BJ (cell line): ENCODE measurements at places on chromosomes 3 and 15. TPM values are rescaled to one million over a fixed set of nuclear protein-coding genes. Genes with fewer than 3 reads are reported as not detected.

DNA sequence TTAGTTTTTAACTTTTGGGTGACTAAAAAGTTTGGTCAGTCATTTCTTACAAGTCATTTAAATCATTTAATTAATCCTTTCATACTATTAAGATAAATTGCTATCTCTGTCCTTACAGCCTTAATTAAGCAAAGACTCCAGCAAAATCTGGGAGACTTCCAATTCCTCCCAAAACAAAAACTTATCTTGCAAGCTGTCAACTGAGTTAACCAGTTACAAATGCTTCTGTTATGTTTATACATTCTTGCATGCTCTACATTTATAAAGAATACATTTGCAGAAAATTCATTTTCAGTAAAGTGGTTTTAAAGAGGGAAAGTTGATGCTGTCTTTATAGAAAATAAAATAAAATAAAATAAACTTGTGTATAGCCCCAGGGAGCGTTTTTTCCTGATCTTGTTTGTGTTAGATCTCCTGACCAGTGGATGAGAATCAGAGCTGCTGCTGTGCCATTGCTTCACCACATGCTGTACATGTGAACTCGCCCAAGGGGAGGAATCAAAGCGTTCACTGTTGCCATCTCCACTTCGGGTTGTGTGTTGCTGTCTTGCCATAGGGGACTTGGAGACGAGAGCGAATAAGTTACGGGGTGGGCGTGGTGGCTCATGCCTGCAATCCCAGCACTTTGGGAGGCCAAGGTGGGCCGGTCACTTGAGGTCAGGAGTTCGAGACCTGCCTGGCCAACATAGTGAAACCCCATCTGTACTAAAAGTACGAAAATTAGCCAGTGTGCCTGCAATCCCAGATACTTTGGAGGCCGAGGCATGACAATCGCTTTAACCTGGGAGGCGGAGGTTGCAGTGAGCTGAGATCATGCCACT lies 5.5 kb downstream of the CCR4 start:
- DNase-seq, result no peak

DNA sequence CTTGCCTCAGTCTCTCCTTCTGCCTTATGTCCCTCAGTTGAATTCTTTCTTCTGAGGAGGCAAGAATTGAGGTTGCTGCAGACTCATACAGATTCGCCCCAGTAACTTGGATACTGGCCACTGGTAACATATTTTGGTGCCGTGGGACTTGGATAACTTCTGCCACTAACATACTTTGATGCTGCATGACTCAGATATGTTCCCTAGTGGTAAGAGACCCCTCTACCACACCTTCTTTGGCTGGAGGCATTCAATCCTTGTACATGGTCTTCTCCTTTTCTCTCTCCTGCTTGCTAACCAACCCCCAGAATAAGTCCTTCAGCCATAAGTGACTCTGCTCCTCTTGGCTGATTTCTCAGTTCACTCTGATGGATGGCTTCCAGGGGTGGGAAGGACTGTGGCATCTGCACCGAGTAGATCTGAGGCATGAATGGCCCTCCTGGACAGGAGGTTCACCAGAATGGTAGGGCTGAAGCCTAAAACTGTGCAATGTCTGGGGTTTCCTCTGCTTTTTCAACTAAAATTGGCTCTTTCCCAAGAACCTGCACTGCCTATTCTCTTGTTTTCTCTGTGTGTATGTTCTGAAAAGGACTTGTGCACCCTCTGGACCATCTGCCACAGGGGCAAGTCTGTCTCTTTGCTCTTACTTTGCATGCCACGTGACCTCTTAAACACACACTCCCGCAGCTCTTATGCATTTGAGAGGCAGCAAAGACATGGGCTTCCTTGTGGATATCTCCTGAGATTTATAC lies 55.5 kb upstream of the FSTL1 start:
- no peak for DNase-seq

- no peak for DNase-seq
These were observed 84.1 kb downstream of the CHL1 start for GRCh38 chr3:280681-281080.

Gene GOLGA6A
- not detected in 2 replicates for polyA plus RNA-seq

- no peak for DNase-seq
These were observed 36.6 kb downstream of the LNP1 start for GRCh38 chr3:100437721-100438622.

DNA sequence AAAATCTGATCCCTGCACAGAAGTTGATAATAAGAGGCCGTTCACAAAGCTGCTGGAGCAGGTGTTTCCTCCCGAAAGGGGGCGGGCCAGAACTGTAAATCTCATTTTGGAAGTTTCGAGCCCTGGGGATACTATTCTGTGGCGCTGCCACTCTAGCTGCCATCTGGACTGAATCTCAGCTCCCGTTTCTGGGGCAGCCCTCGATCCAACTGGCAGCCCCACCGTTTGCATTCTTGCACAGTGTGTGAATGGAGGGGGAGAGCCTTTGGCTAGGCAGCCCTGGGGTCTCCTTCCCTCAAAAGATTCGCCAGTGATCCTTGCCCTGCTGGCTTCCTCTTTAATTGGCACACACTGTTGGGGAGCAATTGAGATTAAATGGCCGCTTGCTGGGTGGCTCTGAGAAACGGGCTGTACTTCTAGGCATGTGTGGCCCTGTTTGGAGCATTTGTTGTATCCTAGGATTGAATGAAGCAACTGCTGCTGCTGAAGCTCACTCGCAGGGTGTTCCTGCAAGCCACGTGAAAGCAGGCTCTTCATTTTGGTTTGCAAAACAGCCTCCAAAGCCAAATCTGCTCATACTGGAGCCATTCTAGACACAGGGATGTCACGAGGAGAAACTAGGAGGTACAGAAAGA lies 57.2 kb upstream of the TOPAZ1 start:
- no peak for DNase-seq

DNA sequence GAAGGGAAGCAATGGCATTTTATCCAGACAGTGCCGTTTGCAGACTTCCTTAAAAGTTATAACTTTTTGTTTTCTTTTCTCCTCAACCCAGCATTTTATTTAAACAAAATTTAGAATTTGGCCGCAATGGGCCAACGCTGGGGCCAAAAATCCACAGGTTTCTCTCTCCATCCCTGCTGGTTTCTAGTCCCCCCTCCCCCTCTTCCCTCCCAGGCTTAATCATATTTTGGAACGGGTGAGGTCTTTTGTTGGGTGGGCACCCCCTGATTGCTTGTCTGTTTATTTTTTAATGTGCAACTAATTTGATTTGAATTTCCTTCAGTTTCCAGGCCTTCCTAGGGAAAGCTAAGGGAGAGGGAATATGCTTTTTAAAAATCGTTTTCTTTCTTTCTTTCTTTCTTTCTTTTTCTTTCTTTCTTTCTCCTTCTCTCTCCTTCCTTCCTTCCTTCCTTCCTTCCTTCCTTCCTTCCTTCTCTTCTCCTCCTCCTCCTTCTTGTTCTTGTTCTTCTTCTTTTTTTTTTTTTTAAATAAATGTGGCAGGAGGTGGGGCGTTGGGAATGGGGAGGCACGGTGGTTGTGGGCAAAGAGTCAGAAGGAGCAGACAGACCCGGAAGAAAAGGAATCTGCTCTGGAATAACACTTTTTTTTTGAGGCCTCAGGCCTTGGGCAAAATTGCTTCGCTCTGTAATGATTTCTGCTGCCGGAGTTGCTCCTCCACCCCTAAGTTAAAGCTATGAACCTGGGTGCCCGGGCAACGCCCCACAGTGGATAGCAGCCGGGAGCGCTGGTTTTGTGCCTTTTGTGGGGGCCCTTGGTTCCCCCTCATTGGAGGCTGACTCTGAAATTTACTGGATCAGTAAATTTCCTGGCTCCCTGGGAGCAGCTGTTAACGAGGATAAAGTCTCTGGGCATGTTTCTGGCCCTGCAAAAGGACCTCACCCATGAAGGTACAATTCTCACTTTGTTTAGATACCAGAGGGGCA lies 1.9 kb downstream of the FNDC3B start:
- DNase-seq, result no peak

- peak; percentile 17 for DNase-seq
These were observed 83.4 kb upstream of the NANOGP8 start for GRCh38 chr15:35168464-35168863.

Gene GOLGA6L4
- polyA plus RNA-seq, result 0.67 and 0.92 TPM in 2 replicates

DNA sequence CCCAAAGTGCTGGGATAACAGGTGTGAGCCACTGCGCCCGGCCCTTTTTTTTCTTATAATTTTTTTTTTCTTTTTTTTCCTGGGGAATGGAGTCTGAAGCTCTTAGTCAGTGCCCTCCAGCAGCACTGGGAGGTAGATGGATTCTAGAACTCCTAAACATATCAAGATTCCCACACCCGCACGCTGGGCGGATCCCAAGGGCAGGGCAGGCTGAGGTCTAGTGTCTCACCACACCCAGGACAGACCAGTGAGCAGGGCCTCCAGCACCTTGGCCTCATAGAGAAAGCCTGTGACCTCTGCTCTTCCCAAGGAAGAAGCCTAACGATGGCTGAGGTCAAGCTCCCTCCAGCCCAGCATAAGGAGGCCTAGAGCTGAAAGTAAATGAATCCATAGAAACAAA lies 153.7 kb upstream of the MEF2A start:
- DNase-seq, result no peak
